ENCODE measurements at places on chromosomes 16 and 17.

- DNase-seq: no peak
Measured at GRCh38 chr16:1471569-1472194, 3.1 kb downstream of the CLCN7 start.

- DNase-seq: no peak
Measured at GRCh38 chr17:74082886-74083285, 120.6 kb upstream of the RPL38 start.

DNA sequence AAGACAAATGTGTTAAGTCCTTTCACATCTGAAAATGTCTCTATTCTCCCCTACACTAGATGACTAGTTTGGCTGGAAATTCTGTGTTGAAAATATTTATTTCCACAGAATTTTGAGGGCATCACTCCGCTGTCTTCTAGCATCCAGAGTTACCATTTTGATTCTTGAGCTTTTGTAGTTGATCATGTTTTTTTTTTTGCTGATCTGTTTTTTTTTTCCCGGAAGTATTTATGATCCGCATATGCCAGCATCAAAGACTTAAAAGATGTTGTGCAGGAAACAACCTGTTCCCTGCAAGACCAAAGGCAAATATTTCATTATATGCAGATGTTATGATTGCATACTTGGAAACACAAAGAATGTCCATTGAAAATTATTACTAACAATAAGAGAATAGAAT, 16.7 kb downstream of the OR1D5 start:
- DNase-seq: no peak

DNA sequence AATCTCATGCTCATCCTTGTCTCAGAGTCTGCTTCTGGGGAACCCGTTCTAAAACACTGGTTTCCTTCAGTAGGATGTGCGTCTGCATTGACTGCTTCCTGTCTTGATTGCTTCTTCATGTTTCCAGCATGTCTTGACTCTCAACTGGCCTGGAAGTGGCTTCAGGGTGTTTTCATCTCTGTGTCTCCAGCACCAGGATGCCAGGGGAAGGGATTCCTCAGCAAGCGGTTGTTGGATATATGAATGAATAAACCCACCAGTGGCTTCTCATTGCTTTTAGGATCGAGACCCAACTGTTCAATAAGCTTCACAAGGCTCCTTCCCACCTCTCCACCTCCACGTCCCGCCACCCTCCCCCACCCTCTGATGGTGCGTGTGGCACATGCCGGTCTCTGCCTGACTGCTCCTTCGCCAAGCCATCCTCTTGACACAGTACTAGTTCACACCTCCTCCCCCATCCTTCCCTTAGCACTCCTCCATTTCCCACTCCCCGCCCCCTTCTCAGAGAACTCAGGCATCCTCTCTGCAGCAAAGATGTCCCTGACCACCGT, 14.1 kb upstream of the TNS4 start:
- no peak for DNase-seq

GRCh38 chr17:15466131-15466530, 1.3 kb downstream of the CDRT4 start:
- no peak for DNase-seq

DNA sequence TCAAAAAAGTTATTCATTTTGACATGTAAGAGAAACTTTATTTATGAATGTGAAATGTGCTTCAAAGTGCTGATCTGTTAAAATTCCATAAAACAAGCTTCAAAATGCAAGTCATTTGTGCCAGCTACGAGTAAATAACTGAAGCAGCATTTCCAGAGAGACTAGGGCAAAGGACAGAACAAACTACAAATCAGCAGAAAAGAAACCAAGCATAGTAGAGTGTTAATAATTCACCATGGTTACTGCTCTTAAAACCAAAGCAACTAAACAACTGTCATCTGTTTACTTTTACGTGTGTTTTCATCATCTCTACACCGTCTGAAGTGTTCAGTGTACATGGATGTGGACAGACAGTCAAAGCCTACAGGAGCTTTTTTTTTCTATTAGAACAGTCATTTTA, 1.6 kb upstream of the ASPA start:
- no peak for DNase-seq

GRCh38 chr17:76742958-76743357, 5.0 kb downstream of the MFSD11 start:
- DNase-seq: no peak

GRCh38 chr17:58219789-58220183, 731 bp upstream of the MKS1 start:
- DNase-seq: no peak

DNA sequence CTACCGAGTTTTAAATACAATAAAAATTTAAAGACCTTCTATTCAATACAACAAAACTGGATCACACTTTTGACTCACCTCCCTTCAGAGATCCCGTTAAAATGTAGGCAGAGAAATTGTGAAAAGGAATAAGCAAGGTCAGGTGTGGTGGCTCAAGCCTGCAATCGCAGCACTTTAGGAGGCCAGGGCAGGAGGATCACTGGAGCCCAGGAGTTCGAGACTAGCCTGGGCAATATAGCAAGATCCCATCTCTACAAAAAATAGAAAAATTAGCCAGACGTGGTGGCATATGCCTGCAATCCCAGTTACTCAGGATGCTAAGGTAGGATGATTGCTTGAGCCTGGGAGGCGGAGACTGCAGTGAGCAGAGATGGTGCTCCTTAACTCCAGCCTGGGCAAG, 16.7 kb downstream of the CHST5 start:
- no peak for DNase-seq

DNA sequence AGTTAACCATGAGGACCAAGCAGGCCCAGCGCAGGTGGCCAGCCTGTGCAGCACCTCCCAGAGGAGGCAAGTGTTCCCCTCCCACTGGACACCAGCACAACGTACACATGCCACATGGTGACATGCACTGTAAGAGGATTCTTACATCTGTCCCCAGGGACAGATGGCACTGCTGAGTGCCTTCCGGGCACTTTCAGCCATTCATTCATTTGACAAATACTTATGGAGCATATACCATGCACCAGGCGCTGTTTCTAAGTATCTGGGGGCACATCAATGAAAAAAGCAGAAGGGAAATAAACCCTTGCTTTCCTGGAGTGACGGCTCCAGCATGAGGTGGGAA, 79.6 kb downstream of the GAS7 start:
- no peak for DNase-seq

- no peak for DNase-seq
Measured at GRCh38 chr17:8692916-8693315, 51.7 kb downstream of the CCDC42 start.

- DNase-seq: no peak
Measured at GRCh38 chr17:56913353-56913866, 439 bp downstream of the TRIM25 start.

GRCh38 chr17:5785338-5785737, 201.0 kb upstream of the NLRP1 start:
- DNase-seq: no peak

- no peak for DNase-seq
Measured at GRCh38 chr16:71526111-71526631, at the start of gene CHST4. CHST4 (plus strand) TSS chr16:71526426; CDS start chr16:71536678, 10,252 bp downstream.

DNA sequence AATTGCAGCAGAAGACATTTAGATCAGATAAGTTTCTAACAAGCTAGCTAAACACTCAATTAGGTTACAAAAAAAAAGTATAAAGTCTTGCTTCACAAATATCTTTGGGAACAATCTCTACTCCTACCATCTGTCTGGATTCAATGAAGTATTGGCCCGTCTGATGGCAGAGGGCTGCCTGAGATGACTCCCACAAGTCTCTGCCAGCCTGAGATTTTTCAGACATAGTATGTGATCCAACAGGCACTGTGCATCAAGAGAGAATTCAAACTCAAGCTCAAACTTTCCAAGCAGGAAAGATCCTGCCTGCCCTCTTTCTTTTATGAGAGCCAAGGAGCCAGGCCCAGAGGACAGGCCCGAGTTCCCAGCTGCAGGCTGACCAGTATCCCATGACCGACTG, 22.6 kb downstream of the SLC39A11 start:
- DNase-seq: no peak

GRCh38 chr17:15954222-15954621, 9.3 kb downstream of the ADORA2B start:
- DNase-seq: no peak

DNA sequence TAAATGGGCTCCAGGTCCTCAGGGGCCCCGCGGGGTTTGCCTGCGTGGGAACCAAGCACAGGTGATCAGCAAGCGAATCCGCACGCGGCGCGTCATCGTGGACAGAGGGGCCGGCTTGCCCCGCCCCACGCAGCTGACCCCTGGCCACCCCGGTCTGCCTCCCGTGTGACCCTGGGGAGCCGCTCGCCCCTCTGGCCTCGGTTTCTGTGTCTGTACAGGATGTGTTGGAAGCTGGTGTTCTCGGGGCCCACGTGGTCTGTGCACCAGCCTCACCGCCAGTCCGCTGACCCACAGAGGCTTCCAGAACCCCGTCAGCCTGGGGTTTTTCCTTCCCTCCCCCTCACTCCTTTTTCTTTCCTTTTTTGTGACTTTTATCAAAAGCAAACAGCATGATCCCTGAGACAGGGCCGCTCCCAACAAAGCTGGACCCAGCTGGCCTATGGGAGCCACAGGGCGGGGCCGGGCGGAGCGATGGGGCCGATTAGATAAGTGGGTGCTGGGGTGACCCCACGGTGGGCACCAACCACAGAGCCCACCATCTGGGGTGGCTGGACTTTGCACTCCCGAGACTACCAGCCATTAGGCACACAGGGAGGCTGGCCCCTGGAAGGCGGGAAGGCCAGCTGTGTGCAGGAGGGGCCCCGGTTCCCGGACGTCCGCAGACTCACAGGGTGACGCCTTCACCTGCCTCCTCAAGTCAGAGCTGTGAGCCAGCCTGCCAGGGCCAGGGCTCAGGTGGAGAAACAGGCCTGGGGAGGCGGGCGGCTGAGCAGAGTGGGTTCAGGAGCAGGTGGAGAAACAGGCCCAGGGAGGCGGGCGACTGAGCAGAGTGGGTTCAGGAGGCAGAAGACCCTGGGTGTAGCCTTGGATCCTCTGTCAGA, 56.0 kb downstream of the ZFPM1 start:
- no peak for DNase-seq

DNA sequence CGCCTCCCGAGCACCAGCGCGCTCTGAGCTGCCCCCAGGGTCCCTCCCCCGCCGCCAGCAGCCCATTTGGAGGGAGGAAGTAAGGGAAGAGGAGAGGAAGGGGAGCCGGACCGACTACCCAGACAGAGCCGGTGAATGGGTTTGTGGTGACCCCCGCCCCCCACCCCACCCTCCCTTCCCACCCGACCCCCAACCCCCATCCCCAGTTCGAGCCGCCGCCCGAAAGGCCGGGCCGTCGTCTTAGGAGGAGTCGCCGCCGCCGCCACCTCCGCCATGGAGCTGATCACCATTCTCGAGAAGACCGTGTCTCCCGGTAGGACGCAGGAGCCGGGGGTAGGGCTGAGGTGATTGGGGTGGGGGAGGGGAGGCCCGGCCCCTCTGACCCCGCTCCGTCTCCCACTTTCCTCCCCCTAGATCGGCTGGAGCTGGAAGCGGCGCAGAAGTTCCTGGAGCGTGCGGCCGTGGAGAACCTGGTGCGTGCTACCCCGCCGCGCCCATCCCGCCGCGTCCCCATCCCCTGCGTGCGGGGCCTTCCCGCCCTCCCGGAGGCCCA, 329 bp downstream of the KPNB1 start:
- DNase-seq: peak; percentile 14

- DNase-seq: no peak
Measured at GRCh38 chr16:11129378-11129781, 126.6 kb downstream of the SOCS1 start.

- no peak for DNase-seq
Measured at GRCh38 chr16:89619840-89620239, 6.4 kb downstream of the DPEP1 start.

- no peak for DNase-seq
Measured at GRCh38 chr17:82740906-82741759, 5.7 kb downstream of the FN3K start.

- no peak for DNase-seq
Measured at GRCh38 chr17:4364622-4365041, 1.8 kb downstream of the UBE2G1 start.

DNA sequence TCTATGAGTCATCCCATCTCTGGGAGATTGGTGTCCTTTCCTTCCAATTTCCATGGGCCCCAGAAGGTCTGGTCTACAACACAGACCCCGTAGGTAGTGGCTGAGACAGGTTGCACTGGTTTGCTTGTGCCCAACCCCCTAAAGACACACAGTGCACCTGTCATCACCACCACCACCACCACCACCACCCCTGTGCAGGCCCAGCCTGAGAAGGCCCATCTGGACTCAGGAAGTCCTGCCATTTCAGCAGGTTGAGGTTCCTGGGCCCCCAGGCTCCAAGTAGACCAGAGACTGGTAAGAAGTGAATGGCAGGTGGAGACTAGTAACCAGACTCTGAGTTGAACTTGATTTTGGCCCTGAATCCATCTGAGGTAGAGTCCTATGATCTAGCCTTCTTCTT, 25.9 kb upstream of the PHB1 start:
- no peak for DNase-seq

DNA sequence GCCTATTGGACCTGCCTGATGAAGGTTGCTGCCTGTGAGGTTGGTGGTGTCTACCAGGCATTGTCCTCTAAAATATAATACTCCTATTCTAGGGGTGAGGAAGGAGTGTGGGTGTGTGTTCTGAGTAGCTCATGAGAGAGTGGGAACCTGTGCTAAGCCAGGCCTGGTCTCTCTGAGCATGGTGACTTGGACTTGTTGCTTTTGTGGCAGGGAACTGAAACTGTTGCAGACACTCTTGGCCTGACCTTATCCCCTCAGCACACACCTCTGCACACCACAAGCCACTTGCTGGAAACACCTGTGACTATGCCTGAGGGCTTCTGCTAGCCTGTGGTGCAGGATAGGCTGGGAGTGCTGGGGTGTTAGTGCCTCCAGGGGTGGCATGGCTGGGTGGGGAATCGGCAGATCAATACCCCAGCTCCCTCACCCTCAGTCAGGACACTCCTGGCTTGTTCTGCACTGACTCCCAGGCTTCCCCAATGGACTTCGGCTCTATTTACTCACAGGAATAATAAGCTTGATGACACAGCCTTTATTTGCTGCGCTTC, 29.9 kb downstream of the PLCG2 start:
- no peak for DNase-seq

- peak; percentile 50 for DNase-seq
Measured at GRCh38 chr17:58487589-58488427, at the start of gene HSF5. HSF5 (minus strand) TSS chr17:58488408; CDS start chr17:58488274, 134 bp downstream.

DNA sequence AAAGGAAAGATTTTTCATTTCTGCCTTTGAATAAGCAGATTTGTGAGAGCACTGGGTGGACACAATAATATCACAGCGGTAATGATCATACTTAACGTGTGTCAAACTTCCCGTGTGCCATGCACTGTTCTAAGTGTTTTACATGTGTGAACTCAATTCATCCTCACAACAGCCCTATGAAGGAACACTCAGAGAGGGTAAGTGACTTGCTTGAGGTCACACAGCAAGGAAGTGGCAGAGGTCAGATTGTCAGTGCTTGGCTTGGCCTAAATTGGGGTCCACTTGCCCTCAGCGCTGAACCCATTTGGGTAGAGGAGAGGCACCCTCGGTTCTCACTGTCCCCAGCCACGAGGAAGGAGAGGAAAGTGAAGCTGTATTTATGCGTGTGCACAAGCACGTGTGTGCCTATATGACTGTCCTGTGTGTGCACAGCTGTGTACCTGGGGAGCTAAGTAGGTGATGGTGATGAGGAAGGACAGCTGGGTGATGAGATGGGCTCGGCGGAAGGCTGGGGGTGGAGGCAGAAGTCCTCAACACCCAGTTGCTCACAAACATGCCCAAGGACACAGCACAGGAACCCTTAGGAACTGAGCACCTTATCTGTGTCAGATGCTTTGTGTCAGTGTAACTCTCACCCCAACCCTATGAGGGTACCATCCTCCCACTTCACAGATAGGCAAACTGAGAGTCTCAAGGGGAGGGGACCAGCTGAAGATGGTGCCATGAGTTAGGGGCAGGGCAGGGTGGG, 9.8 kb upstream of the ADGRG3 start:
- no peak for DNase-seq

GRCh38 chr16:86625821-86626220, 47.5 kb downstream of the FOXL1 start:
- DNase-seq: no peak

All from stimulated activated CD8-positive, alpha-beta memory T cell treated with anti-CD3 and anti-CD28 coated beads, Interleukin-7, amount 100 ng/mL, for 1 hour (primary cell).